Astrocyte (in vitro differentiated cells and primary cell): ENCODE measurements at places on chromosomes 12 and 14.
A peak's percentile ranks its signal among the peaks of the same experiment; 100 is the strongest.

- no peak overlapping the region for H3K4me3 ChIP-seq
- no peaks in the 10 kb centered on the region for H3K27me3 ChIP-seq
- DNase-seq, result no peak
- H3K4me1 ChIP-seq, result no peaks in the 10 kb centered on the region
- no peak overlapping the region for H3K27ac ChIP-seq
Measured at GRCh38 chr12:42360747-42361403, 34.9 kb downstream of the PPHLN1 start.

DNA sequence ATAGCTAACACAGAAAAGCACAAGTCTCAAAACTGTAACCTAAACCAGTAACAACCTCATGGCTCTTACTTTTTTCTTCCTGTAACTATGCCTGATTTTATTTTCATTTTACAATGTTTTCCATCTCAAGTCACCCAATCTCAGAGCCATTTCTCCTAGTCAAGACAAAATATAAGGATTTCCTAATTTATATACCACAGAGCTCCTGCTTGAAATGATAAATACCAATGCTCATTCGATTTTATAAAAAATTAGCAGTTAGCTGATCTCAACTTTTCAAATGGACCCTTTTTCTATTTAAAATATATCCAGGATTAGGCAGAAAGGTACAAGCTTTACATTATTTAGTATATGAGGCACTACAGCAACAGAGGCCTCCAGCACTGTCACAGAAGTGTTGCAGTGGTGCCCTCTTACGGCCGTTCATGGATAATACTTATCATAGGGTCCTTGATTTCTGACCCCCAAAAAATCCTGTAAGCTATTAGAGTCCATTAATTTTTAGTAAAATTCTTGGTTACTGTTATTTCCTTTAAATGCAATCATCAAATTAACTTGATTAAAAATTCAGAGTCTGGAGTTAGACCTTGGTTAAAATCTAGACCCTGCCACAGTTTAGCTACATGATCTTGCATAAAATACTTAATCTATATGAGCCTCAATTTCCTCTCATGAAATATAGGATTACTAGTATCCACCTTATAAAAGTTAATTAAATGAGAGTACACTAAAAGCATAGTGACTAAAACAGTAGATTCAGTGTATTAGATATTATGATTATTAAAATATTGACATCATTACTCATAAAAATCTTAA is 68.3 kb downstream of the SEC23A start:
- no peak for DNase-seq
- no peaks in the 10 kb centered on the region for H3K27me3 ChIP-seq
- H3K4me3 ChIP-seq, result no peak overlapping the region
- H3K27ac ChIP-seq, result no peak overlapping the region
- H3K4me1 ChIP-seq, result no peaks in the 10 kb centered on the region

GRCh38 chr14:90536092-90536491 is 139.3 kb downstream of the CALM1 start:
- no peak overlapping the region for H3K4me3 ChIP-seq
- H3K27me3 ChIP-seq, result no peaks in the 10 kb centered on the region
- H3K36me3 ChIP-seq, result no peaks in the 10 kb centered on the region

DNA sequence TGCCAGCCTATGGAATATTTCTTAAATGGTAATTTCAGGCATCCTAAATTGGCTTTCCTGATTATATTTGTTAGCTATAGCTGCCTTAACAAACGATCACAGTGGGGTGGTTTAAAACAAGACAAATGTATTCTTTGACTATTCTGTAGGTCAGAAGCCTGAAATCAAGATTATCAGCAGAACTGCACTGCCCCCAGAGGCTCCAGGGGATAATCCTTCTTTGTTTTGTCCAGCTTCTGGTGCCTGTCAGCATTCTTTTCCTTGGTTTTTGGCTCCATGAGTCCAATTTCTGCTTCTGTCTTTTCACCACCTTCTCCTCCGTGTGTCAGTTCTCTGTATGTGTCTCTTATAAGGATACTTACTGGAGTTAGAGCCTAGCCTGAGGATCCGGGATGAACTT is 1282.2 kb upstream of the USP15 start:
- no peaks in the 10 kb centered on the region for H3K4me1 ChIP-seq
- no peak overlapping the region for H3K27ac ChIP-seq
- no peak overlapping the region for H3K4me3 ChIP-seq
- DNase-seq, result no peak

DNA sequence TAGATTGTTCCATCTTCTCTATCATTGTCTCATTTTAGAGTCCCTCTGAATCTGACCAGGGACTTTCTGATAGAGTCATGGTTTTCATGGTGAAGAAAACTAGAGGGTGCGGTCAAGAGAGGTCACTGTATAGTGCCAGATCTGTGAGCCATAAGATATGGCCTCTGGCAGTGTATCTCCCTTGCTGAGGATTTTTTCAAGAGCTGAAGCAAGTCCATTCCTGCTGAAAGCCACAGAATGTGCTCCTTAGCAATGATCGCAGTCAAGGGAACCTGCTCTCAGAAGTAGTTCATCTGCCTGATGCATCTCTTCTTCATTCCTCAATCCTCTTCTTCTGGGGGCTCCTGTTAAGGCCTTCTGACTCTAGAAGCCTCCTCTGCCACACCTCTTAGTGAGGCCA is 405.2 kb downstream of the EGLN3 start:
- no peak overlapping the region for H3K4me3 ChIP-seq
- H3K27ac ChIP-seq, result no peak overlapping the region
- no peak for DNase-seq
- H3K36me3 ChIP-seq, result no peaks in the 10 kb centered on the region
- no peaks in the 10 kb centered on the region for H3K4me1 ChIP-seq
- no peaks in the 10 kb centered on the region for H3K27me3 ChIP-seq

GRCh38 chr12:127284870-127285431 is 982.0 kb upstream of the TMEM132C start:
- H3K36me3 ChIP-seq, result no peaks in the 10 kb centered on the region
- no peak overlapping the region for H3K4me3 ChIP-seq
- no peaks in the 10 kb centered on the region for H3K27me3 ChIP-seq
- DNase-seq, result peak; percentile 86
- H3K4me1 ChIP-seq, result peaks cover 18% of the 10 kb centered on the region
